ENCODE measurements at places on chromosomes 2 and 18. TPM values are rescaled to one million over a fixed set of nuclear protein-coding genes. Genes with fewer than 3 reads are reported as not detected.

Gene IL1F10
- not detected for total RNA-seq

Gene RAD51AP2
- total RNA-seq: 0.46 TPM

Gene ANKRD62
- 0.06 TPM for total RNA-seq

Gene OSR1
- 21.3 TPM for total RNA-seq

Gene SOWAHC
- total RNA-seq: 15.2 TPM

Gene GPR39
- total RNA-seq: 15.3 TPM

DNA sequence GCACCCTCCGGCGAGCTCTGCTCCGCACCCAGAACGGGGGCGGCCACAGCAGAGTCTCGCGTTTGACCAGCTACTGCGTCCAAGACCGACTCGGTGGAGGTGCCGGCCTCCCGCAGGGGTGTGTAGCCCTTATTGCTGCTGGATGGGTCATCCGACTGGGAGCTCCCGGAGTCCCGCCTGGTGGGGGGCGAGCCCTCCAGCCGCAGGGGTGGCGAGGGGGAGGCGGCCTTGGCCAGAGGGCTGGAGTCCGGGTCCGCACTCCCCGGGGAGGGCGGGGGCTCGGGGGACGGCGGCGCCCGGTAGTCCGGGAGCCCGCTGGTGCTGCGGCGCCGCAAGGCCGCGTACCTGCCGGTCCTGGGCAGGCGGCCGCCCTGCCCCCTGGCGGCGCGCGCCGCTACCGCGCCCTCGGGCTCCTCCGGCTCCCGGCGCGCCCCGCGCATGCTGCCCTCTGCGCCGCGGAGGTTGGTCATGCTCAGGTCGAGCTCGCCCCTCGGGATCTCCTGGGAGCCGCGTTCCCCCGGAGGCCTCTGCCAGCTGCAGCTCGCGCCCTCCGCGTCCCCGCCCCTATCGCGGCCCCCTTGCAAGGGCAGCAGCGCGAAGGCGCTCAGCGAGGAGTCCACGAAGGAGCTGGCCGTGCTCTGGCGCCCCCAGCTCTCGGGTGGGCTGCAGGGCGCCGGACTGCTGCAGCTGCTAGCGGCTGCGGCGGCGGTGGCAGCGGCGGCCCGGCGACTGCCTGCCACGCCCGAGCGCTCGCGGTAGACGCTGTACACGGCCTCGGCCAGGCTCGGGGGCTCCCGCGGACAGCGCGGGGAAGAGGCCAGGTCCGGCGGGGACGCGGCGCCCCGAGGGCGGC lies 4.8 kb downstream of the TMEM200C start:
- peak overlapping the region; percentile 21 for H3K4me3 ChIP-seq
- H3K27me3 ChIP-seq: peaks cover 11% of the 10 kb centered on the region
- H3K4me1 ChIP-seq: peaks cover 29% of the 10 kb centered on the region
- no peaks in the 10 kb centered on the region for H3K36me3 ChIP-seq
- peak; percentile 68 for DNase-seq
- H3K27ac ChIP-seq: no peak overlapping the region

DNA sequence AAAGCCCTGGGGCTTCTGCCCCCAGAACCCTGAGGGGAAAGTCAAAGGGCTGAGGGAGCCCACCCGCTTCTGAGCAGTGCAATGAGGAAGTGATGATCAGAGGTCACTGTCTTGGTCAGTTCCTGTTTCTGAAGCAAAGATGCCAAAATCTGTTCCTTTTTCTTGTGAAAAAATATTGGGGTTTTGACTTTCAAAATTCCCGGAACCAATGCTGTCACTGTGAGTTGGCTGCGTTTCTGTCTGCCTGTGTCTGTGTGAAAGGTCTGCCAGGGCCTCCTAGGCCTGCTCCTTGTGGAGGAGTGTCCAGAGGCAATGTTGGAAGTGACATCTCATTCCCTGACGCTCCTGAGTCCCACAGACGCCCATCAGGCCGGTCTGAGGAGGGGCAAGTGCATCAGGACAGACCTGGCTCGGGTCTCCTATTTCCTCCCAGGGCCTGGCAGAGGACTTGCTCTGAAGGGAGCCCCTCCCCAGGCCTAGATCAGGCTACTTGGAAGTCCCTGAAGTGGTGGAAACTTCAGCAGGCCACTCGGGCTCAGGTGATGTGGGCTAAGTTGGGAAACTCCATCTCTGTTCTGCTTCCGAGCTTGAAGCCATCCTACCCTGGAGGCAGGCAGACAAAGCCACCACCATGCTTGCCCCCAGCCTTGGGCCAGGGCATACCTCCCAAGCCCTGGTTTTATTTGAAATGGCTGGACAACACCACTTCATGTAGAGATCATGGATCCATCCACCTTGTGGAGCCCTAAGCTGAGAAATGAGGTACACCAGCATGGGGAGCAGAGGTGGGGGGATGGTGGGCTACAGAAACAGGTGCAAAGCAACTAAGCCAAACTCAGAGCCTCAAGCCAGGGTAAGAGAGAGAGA lies 51.0 kb downstream of the PKDCC start:
- H3K4me1 ChIP-seq: peaks cover 7% of the 10 kb centered on the region
- no peak overlapping the region for H3K4me3 ChIP-seq
- DNase-seq: peak; percentile 44
- no peaks in the 10 kb centered on the region for H3K36me3 ChIP-seq

- no peaks in the 10 kb centered on the region for H3K36me3 ChIP-seq
- no peaks in the 10 kb centered on the region for H3K27me3 ChIP-seq
- no peaks in the 10 kb centered on the region for H3K4me1 ChIP-seq
- no peak for DNase-seq
- no peak overlapping the region for H3K4me3 ChIP-seq
Observed at GRCh38 chr2:29697181-29697580, 224.2 kb downstream of the ALK start.

GRCh38 chr2:200762127-200762526 lies 49.6 kb upstream of the BZW1 start:
- H3K27ac ChIP-seq: no peak overlapping the region
- no peaks in the 10 kb centered on the region for H3K27me3 ChIP-seq
- DNase-seq: no peak
- no peaks in the 10 kb centered on the region for H3K36me3 ChIP-seq

DNA sequence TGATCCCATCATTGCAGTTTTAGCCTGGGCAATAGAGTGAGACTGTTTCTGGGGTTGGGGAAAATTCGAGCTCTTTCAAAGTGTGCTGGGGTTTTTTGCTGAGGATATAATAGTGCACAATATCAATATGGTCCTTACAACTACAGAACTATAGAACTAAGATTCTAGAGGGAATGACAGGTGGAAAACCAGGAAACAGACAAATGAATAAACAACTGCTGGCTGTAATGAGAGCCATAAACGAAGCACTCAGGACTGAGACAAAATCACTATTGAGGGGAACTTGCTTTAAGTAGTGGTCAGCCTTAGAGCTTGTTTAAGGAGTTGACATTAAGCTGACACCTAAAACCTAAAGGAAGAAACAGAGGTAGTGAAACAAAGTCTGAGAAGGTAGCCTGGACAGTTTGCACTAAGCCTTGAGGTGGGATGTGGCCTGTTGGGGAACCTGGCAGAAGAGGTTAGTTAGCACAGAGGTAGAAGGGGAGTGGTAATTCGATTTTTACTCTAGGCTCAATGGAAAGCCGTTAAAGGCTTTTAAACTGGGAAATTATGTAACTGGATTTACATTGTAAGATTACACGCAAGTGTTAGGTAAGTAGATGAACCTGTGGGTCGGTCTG lies 33.8 kb downstream of the LCLAT1 start:
- DNase-seq: no peak
- no peak overlapping the region for H3K4me3 ChIP-seq
- H3K27me3 ChIP-seq: no peaks in the 10 kb centered on the region

DNA sequence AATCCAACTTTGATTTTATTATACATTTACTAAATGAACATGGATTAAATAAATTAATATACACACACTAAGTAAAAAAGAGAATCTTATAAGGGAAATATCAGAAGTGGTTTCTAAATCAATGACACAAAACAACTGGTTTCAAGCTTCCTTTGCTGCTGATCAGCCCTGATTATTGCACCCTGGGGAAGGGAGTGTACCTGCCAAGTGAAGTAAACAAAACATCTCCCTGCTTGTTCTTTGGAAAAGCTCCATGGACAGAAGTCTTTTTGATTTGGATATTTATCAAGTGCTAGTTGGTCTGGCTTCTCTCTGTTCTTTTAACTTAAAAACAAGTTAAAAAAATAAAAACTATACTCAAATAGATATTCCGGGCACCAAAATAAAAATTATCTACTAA lies 190.1 kb downstream of the PDE11A start:
- no peaks in the 10 kb centered on the region for H3K27me3 ChIP-seq
- no peak overlapping the region for H3K27ac ChIP-seq
- no peaks in the 10 kb centered on the region for H3K4me1 ChIP-seq
- no peak overlapping the region for H3K4me3 ChIP-seq

- H3K27ac ChIP-seq: peak overlapping the region; percentile 97
- peaks cover 56% of the 10 kb centered on the region for H3K4me1 ChIP-seq
- no peaks in the 10 kb centered on the region for H3K36me3 ChIP-seq
Observed at GRCh38 chr2:239266779-239267287, 134.0 kb downstream of the HDAC4 start.

- no peak for DNase-seq
- no peak overlapping the region for H3K27ac ChIP-seq
- H3K4me3 ChIP-seq: no peak overlapping the region
- H3K36me3 ChIP-seq: no peaks in the 10 kb centered on the region
- no peaks in the 10 kb centered on the region for H3K27me3 ChIP-seq
- H3K4me1 ChIP-seq: no peaks in the 10 kb centered on the region
Observed at GRCh38 chr2:79447463-79447862, 65.4 kb upstream of the CTNNA2 start.

GRCh38 chr2:239008677-239009588 lies 161.0 kb downstream of the TWIST2 start:
- H3K36me3 ChIP-seq: no peaks in the 10 kb centered on the region
- no peak for DNase-seq
- H3K27me3 ChIP-seq: no peaks in the 10 kb centered on the region

GRCh38 chr2:95314964-95315611 lies 17.9 kb downstream of the KCNIP3 start:
- DNase-seq: no peak
- H3K27me3 ChIP-seq: no peaks in the 10 kb centered on the region
- no peaks in the 10 kb centered on the region for H3K36me3 ChIP-seq
- H3K27ac ChIP-seq: no peak overlapping the region
- no peak overlapping the region for H3K4me3 ChIP-seq

DNA sequence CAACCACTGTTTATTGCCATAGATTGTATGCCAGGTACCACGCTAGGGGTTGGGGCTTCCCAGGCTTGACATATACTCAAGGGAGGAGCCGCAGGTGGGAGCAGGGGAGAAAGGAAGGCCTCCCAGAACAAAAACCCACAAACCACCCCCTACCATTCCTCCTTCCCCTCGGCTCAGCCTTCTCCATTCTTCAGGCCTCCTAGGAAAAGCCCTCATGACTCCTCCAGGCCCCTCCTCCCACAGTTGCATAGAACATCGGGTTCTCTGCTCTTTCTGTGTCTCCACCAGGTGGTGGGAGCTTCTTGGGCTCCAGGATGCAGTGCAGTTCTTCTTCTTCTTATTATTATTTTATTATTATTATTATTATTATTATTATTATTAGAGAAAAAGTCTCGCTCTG lies 80.3 kb downstream of the ZFP36L2 start:
- no peaks in the 10 kb centered on the region for H3K27me3 ChIP-seq
- H3K27ac ChIP-seq: no peak overlapping the region
- H3K4me1 ChIP-seq: no peaks in the 10 kb centered on the region
- no peak for DNase-seq
- H3K36me3 ChIP-seq: no peaks in the 10 kb centered on the region

DNA sequence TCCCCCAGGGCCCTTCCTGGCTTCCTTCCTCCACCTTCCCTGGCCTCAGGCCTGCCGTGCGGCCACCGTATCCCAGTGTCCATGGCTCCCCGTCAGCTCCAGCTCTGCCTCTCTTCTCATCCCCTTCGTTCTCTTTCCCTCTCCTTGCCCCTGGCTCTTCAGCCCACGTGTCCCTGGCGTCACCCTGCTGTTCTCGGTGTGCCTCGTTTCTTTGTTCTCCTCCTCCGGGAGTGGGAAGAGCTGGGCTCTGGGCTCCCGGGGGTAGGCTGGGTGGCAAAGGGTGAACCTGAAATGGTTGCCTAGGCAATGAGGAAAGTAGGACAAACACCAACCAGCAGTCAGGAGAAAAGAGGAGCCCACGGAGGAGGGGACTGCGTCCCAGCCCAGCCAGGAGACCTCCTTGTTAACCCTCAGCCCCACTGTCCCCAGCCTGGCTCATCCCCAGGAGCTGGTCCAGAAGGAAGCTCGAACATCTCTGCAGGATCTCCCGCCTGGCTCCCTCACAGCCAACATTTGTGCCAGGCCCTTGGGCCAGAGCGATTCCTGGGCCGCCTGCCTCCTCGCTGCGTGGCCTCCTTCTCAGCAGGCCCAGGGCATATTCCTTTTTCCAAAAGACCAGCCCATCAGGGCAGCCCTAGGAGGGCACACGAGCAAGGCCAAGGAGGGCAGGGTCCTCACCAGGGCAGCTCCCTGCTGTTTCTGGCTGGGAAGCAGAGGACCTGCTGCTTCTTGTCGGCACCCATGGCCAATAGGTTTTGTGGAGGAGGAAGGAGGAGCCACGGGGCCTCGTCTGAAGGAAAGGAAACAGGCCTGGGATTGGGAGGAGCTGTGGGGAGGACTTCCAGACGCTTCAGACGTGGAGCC lies 30.9 kb upstream of the DNMT3A start:
- H3K27me3 ChIP-seq: no peaks in the 10 kb centered on the region
- H3K4me3 ChIP-seq: no peak overlapping the region

GRCh38 chr18:45874491-45875184 lies 49.2 kb downstream of the SIGLEC15 start:
- no peak overlapping the region for H3K27ac ChIP-seq
- no peak for DNase-seq
- peaks cover 26% of the 10 kb centered on the region for H3K36me3 ChIP-seq
- H3K4me1 ChIP-seq: no peaks in the 10 kb centered on the region
- H3K27me3 ChIP-seq: no peaks in the 10 kb centered on the region
